ENCODE measurements at places on chromosomes 3 and 15. TPM values are rescaled to one million over a fixed set of nuclear protein-coding genes. Genes with fewer than 3 reads are reported as not detected.

- no peak for DNase-seq
These were observed 721.3 kb downstream of the GBE1 start for GRCh38 chr3:81040107-81040506.

DNA sequence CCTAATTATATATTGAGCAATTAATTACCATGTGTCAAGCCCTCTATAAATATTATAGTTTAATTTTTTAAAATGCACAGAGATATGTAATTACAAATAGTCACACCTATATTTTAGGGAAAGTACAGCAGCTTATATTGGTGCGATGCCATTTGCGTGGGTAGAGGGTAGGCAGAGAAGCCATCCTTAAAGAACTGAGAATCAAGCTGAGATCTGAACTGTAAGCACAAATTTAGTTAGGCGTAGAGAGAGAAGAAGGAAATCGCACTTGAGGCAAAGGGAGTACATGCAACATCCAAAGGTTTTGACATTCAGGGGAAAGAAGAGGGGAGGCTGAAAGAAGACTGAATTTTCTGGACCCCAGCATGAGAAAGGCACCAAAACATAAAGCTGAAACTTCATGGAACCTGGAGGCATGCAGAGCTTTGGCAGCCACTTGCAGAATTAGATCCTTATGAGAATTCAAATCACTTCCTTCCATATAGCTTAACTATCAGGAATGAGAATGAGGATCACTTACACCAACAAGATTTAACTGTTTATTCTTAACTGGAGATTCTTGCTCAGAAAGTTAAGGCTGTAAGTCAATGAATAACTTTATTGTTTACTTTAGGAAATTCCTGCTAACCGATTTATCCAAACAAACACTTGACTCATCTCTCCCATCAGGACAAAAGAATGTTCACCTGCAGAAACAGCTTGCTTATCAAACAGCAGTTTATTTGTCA is 114.3 kb downstream of the TGFBR2 start:
- DNase-seq: no peak

DNA sequence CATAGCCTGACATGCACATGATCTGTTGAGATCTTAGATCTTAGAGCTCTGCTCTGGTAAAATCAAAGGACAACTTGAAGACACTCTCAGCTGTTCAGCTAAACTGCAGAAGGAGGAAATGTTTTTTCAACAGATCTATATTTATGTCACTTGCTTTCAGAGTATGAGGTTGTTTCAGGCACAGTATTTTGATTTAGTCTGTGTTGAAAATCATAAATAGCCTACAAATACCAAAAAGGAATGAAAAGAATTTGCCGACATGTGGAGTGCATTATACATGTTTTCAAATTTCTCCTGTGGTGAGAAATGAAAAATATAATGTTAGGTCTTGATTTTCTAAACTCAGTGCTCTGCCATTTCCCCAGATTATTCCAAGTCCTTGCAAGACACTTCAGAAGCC is 1118.4 kb downstream of the TBL1XR1 start:
- no peak for DNase-seq

- no peak for DNase-seq
These were observed 89.3 kb downstream of the LPP start for GRCh38 chr3:188243124-188243795.

- no peak for DNase-seq
These were observed 1108.3 kb downstream of the ROBO1 start for GRCh38 chr3:78659386-78659987.

- no peak for DNase-seq
These were observed 44.0 kb downstream of the BFSP2 start for GRCh38 chr3:133443649-133444422.

GRCh38 chr3:41997702-41998550 is 36.0 kb upstream of the ULK4 start:
- DNase-seq: no peak

DNA sequence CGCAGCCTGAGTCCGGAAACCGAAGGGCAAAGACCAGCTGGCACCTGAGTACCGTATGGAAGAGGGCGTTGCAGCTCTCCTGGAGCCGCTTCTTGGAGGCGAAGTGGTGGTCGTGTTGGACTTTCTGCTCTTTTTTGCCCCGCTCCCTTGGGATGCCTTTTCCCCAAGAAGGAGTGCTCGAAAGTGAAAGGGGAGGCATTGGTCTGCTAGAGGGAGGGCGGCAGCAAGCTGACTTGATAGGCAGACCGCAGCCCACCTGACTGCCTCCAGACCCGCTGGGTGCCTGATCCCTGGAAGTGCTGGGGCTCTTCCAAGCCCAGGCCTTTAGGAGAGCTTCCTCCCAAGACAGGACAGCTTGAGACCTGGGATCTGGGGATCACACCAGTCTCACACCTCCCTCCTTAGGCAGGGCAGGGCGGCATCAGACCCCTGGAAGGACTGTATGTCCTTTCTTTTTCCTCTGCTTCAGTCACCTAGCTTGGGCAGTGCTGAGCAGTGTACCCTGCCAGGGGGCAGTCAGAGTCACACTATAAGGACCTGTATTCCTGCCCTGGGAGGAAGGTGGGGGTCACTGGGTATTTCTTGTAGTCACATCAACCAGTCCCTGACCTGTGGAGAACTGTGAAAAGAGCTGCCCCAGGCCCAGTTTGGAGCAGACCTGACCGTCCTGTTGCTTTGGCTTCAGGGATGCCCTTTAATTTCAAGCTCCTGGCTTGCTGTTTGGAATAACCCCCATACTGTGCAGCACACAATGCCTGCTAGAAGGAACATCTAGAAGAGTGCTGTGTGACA is 2.1 kb downstream of the ACVR2B start:
- no peak for DNase-seq

DNA sequence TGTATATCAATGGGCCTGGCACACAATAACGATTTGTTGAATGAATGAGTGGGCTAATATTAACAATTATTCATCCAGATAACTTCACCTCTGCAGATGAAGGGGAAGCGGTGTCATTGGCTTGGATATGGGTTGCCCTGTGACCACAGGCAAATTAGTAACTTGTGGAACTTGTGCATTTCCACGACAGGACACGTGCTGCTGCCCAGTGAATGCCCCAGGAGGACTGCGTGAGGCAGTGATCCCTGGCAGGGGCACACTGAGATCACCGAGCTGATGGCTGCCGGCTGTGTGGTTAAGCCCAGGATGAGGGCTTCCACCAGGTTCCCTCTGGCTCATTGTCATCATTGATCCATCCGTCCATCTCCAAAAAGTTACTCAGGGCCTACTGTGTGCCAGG is 84.1 kb upstream of the HACD2 start:
- no peak for DNase-seq

DNA sequence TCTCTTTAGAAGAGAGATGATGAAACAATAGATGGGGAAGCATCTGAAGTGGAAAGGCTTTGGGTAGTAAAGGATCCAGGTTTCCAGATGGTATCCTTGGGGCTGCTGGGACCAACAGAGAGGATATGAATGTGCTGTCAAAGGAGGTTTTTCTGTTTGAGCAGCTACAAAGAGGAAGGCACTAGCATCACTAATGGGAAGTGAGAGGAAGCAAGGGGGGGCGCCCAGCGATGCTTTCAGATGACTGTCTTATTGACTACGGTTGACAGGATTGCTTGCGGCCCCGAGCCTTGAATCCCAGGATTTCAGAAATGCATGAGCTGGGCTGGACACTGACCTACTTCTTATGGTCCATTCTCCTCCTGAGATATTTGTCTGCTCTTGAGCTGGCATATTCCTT is 103.8 kb upstream of the GALNT15 start:
- no peak for DNase-seq

- DNase-seq: no peak
These were observed 122.4 kb downstream of the THSD4 start for GRCh38 chr15:71237456-71238188.

GRCh38 chr3:97579365-97579764 is 185.2 kb upstream of the ARL6 start:
- DNase-seq: no peak

GRCh38 chr3:2860626-2861025 is 249.5 kb downstream of the IL5RA start:
- DNase-seq: no peak

- no peak for DNase-seq
These were observed 19.6 kb downstream of the PLXND1 start for GRCh38 chr3:129586746-129587430.

DNA sequence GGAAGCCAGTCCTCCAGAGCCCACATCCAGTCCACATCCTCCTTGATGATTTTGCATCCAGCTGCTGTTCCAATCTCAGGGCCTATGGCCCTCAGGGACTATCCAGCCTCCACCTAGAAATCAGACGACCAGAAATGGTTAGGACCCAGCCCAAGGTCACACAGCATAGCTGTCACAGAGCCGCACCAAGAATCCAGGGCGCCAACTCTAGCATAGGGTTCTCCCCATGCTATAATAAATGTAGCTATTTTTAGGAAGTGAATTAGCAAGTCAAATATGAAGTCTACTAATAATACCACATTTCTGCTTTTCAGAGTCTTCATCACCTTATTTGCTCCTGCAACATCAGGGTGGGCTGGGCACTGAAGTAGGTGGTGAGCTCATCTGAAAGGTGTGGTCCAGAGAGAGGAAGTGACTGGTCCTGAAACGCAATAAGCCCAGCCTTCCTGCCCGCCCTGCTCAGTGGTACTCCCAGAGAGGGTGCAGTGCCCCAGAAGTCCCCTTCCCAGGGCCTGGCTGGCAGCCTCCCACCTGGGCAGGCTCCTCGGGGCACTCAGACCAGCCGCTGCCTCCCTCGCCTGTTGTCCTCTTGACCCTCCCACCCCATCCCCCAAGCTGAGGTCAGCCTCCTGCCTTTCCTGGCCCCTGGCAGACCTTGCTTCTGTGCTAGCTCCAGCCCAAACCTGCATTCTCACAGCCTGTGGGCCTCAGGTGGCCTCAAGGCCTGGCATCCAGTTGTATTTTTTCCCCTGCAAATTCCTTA is 17.6 kb upstream of the CYP11A1 start:
- DNase-seq: no peak

- no peak for DNase-seq
These were observed 20.8 kb downstream of the FAM174B start for GRCh38 chr15:92634671-92635201.

DNA sequence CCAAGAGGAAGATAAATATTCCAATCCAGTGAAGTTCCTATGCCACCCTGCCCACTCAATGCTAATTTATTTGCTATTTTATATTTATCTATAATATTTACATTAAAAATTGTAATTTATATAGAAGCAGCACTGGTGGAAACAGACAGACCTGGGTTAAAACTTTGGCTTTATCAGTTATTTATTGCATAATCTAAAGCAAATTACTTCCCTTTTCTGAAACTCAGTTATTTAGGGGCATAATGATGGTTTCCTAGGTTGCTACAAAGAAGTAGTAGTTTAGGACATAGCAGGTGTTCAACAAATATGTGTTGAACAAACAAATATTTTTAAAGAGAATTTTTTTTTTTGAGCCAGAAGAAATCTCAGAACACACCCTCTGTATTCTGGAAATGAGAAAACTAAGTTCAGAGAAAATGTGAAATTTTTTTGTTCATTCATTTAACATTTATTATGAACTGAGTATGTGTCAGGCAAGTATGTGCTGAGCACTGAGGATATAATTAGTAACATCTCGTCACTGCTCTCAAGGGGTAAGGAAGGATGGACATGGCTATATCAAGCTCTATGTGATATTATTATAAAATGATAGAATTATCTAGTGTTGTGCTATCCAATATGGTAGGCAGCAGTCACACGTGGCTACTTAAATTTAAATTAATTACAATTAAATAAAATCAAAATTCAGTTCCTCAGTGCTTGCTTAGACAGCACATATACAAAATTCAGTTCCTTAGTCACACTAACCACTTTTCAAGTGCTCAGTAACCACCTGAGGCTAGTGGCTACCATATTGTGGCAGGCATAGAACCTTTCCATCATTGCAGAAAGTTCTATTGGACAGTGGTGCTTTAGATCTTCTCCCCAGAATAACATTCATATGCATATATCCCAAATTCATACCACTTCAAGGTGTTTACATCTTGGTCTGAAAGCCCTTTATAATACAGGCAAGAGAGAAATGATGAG is 7.0 kb upstream of the UBE2Q2 start:
- no peak for DNase-seq

DNA sequence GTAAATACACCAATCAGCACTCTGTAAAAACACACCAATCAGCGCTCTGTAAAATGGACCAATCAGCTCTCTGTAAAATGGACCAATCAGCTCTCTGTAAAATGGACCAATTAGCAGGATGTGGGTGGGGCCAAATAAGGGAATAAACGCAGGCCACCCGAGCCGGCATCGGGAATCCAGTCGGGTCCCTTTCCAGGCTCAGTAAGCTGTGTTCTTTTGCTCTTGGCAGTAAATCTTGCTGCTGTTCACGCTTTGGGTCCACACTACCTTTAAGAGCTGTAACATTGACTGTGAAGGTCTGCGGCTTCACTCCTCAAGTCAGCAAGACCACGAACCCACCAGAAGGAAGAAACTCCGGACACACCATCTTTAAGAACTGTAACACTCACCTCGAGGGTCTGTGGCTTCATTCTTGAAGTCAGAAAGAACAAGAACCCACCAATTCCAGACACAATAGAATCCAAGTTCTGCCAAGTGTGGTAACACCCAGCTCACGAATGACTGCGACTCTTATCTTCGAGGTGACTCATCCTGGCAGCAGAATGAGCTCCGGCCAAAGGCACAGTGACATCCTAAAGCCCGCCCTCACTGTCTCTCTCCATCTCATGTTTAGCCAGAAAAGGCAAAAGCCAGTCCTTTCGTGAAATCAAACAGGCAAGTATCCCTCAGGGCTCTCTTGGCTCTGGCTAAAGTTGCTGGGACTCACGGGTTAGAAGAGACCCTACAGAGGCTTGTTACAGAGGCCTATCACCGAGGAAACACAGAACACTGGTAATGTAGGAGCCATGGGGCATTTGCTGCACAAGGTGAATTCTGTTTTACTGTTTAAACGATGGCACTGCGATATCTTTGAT is 155.2 kb downstream of the FAM43A start:
- DNase-seq: no peak

- no peak for DNase-seq
These were observed 256.0 kb upstream of the CTDSPL start for GRCh38 chr3:37605572-37606153.

- DNase-seq: no peak
These were observed 650.5 kb upstream of the ZNF385D start for GRCh38 chr3:22401499-22401898.

DNA sequence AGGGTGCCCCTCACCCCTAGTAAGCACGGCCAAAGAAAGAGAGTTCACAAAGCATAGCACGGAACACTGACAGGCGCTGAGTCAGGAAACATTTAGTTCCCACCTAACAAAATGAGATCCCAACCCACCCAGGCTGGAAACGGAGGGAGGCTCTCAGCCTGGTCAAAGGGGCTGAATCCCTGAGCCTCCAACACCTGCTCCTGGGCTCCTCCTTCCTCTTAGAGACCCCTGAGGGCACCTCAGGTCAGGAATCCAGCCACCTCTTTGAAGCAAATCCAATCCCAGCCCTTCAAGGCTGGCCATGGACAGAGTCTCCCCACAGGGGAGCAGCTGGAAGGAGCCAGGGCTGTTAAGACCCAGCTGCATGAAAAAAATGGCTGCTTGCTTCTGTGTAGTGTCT is 154.4 kb upstream of the HES1 start:
- DNase-seq: no peak

- no peak for DNase-seq
These were observed 2.2 kb downstream of the OXTR start for GRCh38 chr3:8767256-8767666.

Gene TMEM266
- total RNA-seq: 3.1 TPM

Gene CNTN3
- total RNA-seq: 0.57 TPM

Gene CP
- 1.7 TPM for total RNA-seq

Gene ADAMTSL3
- 3.9 TPM for total RNA-seq

Gene FRMD4B
- 74.6 TPM for total RNA-seq

Gene GUCA1C
- not detected for total RNA-seq

Gene CRYGS
- 6.7 TPM for total RNA-seq

Gene NPAP1
- not detected for total RNA-seq

Gene ANKRD34C
- total RNA-seq: not detected

Gene AADACL2
- 23.9 TPM for total RNA-seq

Gene FBXL2
- 4.1 TPM for total RNA-seq
